Calu3 (cell line): ENCODE measurements at places on chromosomes 11 and 22.
A peak's percentile ranks its signal among the peaks of the same experiment; 100 is the strongest.

DNA sequence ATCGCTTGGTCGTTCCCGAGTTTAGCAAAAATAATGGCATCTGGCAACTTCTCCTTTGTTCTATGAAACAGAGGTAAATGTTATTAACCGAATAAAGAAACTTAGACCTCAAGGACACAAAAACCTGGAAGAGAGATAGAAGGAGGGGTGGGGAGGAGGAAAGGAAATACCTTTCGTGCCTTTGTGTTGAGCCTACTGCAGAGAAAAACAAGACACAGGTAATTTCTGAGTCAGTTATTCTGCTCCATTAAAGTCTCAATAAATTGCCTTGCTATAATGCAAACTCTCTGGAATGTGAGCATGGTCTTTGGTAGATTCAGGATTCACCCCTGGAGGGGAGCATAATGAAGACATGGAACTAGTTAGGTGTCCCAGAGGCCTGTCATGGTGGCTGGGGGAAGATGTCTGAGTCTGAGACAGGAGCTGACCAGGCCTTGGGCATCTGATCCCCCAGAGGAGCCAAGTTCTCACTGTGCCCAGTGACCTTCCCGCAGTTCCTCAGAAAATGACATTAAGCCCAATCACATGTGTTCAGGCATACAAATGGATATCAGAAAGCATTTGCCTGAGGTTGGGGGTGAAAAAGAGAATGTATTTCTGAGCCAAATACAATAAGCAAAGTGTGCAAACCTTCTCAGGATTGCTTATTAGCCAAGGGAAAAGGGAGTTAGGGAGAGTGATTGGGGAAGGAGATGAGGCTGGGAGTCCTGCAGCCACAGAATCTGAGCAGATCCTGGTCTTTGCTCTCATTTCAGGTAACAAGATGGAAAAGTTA is 72.6 kb upstream of the CADM1 start:
- no peak overlapping the region for H3K27ac ChIP-seq
- no peaks in the 10 kb centered on the region for H3K27me3 ChIP-seq
- DNase-seq, result no peak
- H3K36me3 ChIP-seq, result no peaks in the 10 kb centered on the region

DNA sequence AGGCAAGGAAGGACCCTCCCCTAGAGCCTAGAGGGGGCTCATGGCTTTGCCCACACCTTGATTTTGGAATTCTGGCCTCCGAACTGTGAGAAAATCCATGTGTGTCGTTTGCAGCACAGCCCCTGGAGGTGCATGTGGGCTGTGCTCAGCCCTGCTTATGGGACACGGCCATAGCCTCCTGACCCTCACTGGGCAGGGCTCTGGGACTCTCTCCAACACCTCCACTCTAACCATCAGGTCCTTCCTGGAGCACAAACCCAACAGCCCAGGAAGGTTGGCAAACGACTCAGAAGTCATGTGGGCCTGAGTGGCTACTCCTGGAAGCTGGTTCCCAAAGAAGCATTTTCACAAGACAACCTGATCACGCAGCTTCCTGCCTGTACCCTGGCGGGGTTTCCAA is 144.1 kb downstream of the CTTN start:
- H3K4me1 ChIP-seq, result no peaks in the 10 kb centered on the region
- H3K27me3 ChIP-seq, result no peaks in the 10 kb centered on the region
- H3K4me3 ChIP-seq, result no peak overlapping the region
- no peak for DNase-seq

- no peak overlapping the region for H3K4me3 ChIP-seq
- no peak overlapping the region for H3K27ac ChIP-seq
- H3K27me3 ChIP-seq, result no peaks in the 10 kb centered on the region
- peaks cover 9% of the 10 kb centered on the region for H3K4me1 ChIP-seq
- peaks cover 7% of the 10 kb centered on the region for H3K36me3 ChIP-seq
These were observed 76.9 kb downstream of the BCR start for GRCh38 chr22:23256986-23257888.

DNA sequence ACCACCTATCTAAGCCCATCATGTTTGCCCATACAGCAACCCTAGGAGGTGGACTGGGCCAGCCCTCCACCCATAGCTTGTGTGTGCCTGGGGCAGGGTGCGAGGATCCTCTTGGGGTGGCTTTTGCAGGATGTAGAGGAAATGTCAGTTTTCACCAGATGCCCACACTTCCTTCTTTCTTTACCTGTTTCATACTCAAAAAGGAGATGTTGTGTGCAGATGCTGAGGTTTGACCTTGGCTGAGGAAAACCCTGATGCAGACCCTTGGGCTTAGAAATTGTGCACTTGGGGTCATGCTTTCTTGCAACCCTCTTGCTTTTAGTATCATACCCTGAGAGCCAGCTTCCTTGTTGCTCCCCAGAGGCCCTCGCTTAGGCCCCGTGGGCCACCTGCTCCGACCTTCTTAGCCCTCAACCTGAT is 2.2 kb downstream of the HTR3A start:
- H3K4me3 ChIP-seq, result no peak overlapping the region
- peaks cover 8% of the 10 kb centered on the region for H3K4me1 ChIP-seq
- H3K36me3 ChIP-seq, result peaks cover 8% of the 10 kb centered on the region
- H3K27ac ChIP-seq, result no peak overlapping the region
- no peak for DNase-seq

- peaks cover 32% of the 10 kb centered on the region for H3K4me1 ChIP-seq
- no peaks in the 10 kb centered on the region for H3K36me3 ChIP-seq
- no peaks in the 10 kb centered on the region for H3K27me3 ChIP-seq
- DNase-seq, result no peak
- no peak overlapping the region for H3K4me3 ChIP-seq
- H3K27ac ChIP-seq, result no peak overlapping the region
These were observed 10.0 kb downstream of the ARHGEF12 start for GRCh38 chr11:120346233-120346632.

GRCh38 chr11:120338107-120338933 is 2.1 kb downstream of the ARHGEF12 start:
- peak overlapping the region; percentile 93 for H3K4me3 ChIP-seq
- H3K27ac ChIP-seq, result peak overlapping the region; percentile 87
- peaks cover 18% of the 10 kb centered on the region for H3K4me1 ChIP-seq
- H3K36me3 ChIP-seq, result peaks cover 37% of the 10 kb centered on the region
- H3K27me3 ChIP-seq, result no peaks in the 10 kb centered on the region

DNA sequence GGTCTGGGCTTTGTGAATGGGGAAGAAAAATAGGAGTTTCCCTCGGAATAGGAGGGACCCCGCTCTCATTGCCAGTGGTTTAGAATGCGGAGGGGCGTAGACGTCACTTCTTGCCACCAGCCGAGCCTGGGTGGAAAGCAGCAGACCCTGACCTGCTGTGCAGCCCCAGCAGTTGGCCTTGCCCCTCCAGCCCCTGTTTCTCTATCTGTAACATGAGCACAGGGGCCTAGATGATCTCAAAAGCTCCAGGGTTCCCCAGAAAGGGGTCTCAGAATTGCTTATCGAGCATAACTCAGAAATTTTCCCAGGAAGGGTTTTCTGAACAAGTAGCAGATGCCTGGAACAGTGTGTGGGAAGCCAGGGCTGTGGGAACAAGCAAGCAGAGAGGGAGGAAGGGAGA is 43.9 kb downstream of the C11orf91 start:
- DNase-seq, result no peak
- peaks cover 5% of the 10 kb centered on the region for H3K36me3 ChIP-seq
- H3K4me1 ChIP-seq, result no peaks in the 10 kb centered on the region
- H3K27me3 ChIP-seq, result no peaks in the 10 kb centered on the region
- no peak overlapping the region for H3K27ac ChIP-seq

DNA sequence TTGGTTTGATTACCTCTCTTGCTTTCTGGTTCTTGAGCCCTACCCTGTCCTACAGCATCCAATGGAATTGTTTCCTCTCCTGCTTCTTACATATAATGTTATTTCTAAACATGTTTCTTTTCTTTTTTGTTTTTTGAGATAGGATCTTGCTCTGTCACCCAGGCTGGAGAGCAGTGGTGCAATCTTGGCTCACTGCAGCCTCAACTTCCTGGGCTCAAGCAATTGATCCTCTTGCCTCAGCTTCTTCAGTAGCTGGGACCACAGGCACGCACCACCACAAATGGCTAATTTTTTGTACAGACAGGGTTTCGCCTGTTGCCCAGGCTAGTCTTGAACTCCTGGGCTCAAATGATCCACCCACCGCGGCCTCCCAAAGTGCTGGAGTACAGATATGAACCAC is 105.9 kb downstream of the SGSM3 start:
- H3K36me3 ChIP-seq, result no peaks in the 10 kb centered on the region
- H3K27me3 ChIP-seq, result no peaks in the 10 kb centered on the region
- H3K4me3 ChIP-seq, result no peak overlapping the region

DNA sequence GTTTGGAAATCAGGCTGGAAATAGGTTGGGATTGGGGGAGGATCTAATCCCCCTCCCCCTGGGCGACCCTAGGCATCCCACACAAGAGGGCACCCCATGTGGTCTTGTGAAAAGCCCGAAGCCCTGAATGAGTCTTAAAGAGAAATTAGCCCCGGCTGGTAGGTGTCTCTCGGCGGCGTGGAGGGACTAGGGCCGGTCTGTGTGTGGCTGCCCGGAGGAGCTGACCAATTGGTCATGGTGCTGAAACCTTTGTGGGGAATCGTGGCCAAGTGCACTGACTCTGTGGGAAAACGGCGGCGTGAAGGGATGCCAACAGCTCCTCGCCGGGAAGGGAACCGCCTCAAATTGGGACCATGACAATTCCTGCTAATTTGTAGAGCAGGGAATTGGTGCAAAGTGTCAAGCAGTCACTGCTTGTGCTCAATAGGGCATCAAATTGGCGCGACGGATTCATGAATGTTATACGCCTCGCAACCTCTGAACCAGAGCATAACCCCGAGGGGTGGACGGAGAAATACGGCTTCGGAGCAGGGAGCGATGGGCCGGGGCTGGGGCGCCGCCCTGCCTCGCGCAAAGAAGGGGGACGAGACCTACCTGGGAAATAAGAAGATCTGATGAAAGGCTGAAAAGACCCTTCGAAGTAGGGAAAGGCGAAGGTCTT is 1.5 kb downstream of the DBX1 start:
- peaks cover 19% of the 10 kb centered on the region for H3K4me1 ChIP-seq
- H3K36me3 ChIP-seq, result peaks cover 12% of the 10 kb centered on the region
- H3K4me3 ChIP-seq, result no peak overlapping the region
- DNase-seq, result peak; percentile 38
- no peak overlapping the region for H3K27ac ChIP-seq

GRCh38 chr11:93718057-93718563 is 23.2 kb downstream of the TAF1D start:
- H3K36me3 ChIP-seq, result peaks cover 22% of the 10 kb centered on the region
- no peak for DNase-seq
- no peak overlapping the region for H3K27ac ChIP-seq
- H3K4me1 ChIP-seq, result no peaks in the 10 kb centered on the region
- H3K27me3 ChIP-seq, result no peaks in the 10 kb centered on the region
- no peak overlapping the region for H3K4me3 ChIP-seq

DNA sequence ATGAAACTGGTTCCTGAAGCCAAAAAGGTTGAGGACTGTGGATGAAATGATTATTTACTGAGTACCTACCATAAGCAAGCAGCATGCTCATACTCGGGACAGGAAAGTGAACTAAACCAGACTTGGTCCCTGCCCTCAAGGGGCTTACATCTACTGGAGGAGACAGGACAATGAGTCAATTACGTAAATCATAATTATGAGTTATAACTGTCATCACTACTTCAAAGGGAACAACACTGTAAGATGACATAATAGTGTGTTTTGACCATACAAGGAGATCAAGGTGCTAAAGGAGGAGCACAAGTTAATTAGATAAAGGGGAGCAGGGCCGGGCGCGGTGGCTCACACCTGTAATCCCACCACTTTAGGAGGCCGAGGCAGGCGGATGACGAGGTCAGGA is 2.5 kb downstream of the FAM227A start:
- peaks cover 28% of the 10 kb centered on the region for H3K36me3 ChIP-seq
- no peak overlapping the region for H3K27ac ChIP-seq
- no peak for DNase-seq
- no peaks in the 10 kb centered on the region for H3K27me3 ChIP-seq

DNA sequence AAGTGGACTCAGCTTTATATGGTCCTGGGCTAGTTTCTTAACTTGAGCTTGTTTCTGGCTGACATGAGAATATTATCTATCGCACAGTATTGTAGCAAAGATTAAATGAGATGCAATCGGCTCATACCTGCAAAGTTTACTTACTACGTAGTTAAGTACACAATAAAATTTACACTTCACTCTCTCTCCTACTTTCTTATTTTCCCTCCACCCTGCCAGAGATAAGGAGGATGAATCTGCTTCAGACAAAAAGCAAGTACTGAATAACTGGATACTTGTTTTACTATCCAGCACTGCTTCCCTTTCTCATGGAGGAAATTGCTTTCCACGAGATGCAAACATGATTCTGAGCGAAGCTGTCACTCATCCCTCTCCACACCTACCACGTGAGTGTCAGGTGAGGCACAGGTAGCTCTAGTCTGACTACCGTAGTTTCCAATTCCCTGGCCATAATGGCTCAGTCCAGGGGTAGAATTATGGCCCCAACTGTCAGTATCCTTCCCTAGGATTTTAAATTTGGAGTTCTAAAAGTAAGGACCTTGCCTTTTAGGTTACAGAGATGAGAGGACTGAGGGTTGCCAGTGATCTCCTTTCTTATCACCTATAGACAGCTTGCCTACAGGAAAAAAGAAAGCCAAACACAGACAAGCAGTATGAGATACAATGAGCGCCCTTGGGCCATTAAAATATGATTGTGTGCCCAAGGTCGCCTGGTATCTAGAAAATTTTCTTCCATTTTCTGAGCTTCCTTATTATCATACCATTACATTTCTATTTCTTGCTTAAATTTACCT is 39.8 kb downstream of the GAB2 start:
- H3K4me3 ChIP-seq, result no peak overlapping the region
- no peaks in the 10 kb centered on the region for H3K36me3 ChIP-seq
- no peak overlapping the region for H3K27ac ChIP-seq
- no peak for DNase-seq
- H3K4me1 ChIP-seq, result peaks cover 10% of the 10 kb centered on the region
- H3K27me3 ChIP-seq, result no peaks in the 10 kb centered on the region

DNA sequence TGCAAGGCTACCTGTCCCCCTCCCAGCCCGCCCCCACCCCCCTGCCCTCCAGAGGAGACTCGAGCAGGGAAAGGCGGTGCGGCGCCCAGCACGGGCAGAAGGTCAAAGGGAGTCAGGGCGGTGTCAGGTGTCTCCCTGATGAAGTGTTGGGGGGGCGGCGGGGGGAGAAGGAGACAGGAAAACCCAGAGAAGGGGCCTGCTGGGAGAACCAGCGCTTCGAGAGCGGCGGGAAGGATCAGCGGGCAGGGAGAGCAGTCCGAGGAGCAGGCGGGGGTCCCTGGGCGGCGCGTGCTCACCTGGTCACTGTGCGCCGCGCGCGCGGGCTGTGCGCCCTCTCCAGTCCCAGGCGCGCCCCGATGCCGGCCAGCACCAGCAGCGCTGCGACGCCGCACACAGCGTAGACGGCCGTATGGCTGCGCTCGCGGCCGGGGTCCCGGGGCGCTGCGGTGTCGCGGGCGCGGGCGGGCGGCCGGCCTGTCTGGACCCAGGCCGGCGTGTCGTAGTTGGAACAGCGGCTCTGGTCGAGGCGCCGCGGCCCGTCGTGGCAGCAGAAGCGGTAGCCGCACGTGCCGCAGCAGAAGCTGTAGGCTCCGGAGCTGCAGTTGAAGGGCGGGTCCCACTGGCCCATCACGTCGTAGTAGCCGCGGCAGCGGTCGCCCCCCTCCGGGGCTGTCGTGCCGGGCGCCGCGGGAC is 886 bp downstream of the SHISA8 start:
- peaks cover 7% of the 10 kb centered on the region for H3K4me1 ChIP-seq
- H3K27me3 ChIP-seq, result peaks cover 61% of the 10 kb centered on the region
- H3K4me3 ChIP-seq, result no peak overlapping the region
- peaks cover 16% of the 10 kb centered on the region for H3K36me3 ChIP-seq

GRCh38 chr22:48596111-48596850 is 1231.4 kb downstream of the BRD1 start:
- H3K27me3 ChIP-seq, result no peaks in the 10 kb centered on the region
- H3K36me3 ChIP-seq, result no peaks in the 10 kb centered on the region
- no peak overlapping the region for H3K4me3 ChIP-seq
- no peak for DNase-seq
- H3K4me1 ChIP-seq, result no peaks in the 10 kb centered on the region
- no peak overlapping the region for H3K27ac ChIP-seq

GRCh38 chr11:68890490-68891231 is 13.0 kb downstream of the MRPL21 start:
- DNase-seq, result no peak
- H3K36me3 ChIP-seq, result peaks cover 30% of the 10 kb centered on the region
- H3K27me3 ChIP-seq, result no peaks in the 10 kb centered on the region
- peak overlapping the region; percentile 31 for H3K27ac ChIP-seq
